IPS-NIHi11 (cell line): ENCODE measurements at places on chromosomes 2 and 18.
A peak's percentile ranks its signal among the peaks of the same experiment; 100 is the strongest.

DNA sequence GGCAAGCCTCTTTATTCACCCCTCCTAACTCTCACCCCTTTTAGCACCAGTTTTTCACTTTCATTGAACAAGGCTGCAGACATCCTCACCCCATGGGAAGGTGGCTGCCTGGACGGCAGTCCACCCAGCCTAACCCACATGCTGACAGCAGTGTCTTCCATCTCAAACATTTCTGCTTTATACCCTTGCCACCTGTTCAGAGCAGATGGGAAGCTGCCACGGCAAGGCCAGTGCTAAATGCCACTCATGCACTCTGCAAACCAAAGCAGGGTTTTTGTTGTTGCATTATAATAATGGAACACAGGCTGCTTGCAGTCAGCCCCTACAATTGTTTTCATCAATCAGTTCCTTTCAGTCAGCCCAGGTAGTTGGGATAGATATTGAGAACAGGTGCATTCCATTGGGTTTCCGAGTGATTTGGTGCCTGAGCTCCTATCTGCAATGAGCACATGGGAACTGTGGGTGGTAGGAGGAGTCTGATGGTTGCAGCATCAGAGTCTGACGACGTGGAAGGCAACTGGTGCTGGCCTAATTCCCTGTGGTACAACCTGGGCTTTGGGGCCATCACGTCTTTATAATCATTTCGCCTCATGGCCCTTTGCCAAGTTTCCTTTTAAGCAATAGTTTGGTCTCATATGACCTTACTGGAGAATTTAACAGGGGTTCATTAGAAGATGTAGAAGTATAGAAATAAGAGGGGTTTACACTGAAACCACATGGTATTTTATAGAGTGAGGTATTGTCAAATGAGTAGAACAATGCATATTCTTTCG lies 252.5 kb upstream of the SP5 start:
- DNase-seq, result no peak

GRCh38 chr2:201255408-201256033 lies 4.8 kb upstream of the CASP8 start:
- DNase-seq, result no peak

DNA sequence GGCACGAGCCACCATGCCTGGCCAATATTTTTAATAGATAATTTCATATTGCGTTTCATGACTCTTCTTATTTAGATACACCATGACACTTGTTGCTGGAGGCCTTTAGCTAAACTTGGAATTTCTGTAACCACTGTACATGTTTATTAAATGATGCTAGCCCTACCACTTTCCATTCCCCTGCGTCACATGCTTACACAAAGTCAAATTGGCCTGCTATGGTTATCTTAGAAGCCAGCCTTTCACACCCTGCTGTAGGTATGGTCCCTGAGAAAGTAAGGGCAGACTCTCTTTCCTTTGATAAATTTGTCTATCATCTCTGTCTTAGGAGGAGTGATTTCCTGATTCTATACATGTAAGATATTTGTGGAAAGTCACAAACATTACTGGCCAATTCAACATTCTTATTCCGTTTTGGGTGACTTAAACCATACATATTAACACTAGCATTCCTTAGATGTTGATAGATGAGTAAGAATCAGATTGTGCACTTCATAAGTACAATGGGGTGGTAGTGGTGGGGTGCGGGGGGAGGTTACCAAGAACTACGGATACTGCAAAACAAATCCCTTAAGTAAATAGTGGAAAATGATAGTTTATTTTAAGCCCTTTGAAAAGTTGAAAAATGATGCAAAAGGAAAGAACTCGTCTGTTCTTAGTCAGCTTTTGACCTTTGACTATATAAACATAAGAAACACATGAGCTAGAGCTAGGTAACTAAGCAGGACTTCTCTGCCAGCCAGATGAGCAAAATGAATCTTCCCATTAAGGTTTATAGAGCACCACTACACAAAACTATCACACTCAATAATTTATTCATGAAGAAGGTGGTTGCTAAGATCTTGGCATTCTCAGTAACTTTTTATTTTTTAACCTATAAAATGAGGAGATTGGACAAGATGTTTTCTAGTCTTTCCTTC lies 7.9 kb upstream of the NDUFV2 start:
- DNase-seq, result no peak

GRCh38 chr2:199433204-199433832 lies 24.4 kb downstream of the SATB2 start:
- no peak for DNase-seq

- no peak for DNase-seq
Observed at GRCh38 chr2:163625632-163626031, 110.2 kb downstream of the FIGN start.

DNA sequence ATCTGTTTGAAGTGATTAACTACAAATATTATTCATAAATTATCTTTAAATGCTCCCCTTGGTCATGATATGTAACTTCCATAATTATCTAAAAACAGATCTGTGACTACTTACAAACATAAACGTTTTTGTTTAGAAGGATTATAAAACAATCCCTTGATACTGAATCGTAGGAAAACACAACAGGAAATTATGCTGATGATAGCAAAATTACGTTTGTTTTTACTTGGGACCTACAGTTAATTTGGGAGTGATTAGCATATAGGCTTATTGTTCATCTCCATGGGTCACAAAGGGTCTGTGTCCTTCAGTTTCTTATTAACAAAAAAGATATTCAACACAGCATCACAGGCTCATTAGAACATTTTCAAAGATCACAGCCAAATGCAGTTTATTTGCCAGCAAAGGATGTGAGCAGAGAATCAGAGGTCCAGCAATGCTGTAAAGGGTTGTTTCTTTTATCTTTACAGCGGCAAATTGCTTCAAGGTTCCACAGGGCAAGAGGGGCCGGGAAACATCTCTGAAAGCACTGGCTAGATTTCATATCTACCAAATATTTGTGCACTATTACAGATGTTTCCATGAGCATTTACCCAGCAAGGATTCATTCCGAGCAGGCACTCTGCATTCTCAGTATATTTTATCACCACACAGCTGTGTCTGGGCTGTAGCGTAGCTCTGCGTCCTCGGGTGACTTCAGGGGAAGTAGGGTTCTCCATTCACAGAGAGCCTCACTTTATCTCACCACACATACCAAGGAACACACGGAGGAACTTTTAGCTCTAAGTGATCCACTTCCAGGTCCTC lies 4.1 kb downstream of the CCDC195 start:
- no peak for DNase-seq

- no peak for DNase-seq
Observed at GRCh38 chr2:42135381-42136312, 33.5 kb upstream of the EML4 start.

- DNase-seq, result no peak
Observed at GRCh38 chr18:63102941-63103744, 216.4 kb downstream of the BCL2 start.

DNA sequence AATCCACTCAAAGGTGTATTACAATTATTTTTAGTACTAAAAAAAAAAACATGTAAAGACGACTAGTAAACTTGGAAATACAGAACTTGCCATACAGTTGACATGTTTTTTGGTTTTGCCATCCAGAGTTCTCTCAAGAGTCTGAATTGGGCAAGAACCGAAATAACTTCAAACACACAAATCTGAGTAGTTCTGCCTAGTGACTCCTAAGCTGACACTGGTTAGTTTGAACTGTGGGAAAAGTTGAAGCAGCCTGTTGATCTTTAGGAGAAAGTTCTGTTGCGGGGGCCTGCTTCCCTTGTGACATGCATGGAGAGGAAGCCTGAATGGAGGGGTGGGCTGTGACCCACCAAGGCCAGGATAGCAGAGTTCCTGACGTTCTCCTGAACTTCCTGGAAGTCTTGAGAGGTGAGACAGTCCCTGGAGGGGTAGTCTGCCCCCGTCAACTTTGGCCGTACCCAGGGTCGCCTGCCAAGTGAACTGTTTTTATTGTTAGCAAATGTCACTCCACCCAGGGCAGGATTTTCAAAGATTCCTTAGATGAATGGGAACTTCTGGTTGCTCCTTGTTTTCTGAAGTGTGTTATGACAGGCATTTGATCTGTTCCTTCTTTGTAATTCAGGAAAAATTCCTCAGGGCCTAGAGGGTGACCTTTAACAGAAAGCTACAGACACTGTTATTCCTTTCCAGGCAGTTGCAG lies 85.6 kb upstream of the SPTBN1 start:
- no peak for DNase-seq

GRCh38 chr18:63553081-63553480 lies 10.9 kb downstream of the SERPINB12 start:
- DNase-seq, result no peak

DNA sequence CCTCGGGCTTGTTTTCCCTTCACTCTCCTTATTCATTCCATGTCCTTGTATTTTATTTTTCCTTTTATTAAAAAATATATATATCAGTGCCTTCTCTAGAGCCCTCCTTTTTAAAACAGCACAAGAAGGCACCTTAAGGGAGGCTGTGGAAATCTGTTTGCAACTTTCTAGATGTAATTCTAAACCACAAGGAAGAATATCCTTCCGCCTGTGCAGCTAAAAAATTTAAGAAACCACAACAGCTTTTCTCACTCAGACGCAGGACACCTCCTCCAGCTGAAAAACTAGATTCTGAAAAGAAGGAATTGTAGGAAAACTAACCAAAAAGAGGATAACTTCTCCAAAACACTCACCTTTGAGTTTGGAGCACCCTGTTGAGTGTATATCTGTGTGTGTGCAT lies 142.2 kb downstream of the BCL11A start:
- no peak for DNase-seq

DNA sequence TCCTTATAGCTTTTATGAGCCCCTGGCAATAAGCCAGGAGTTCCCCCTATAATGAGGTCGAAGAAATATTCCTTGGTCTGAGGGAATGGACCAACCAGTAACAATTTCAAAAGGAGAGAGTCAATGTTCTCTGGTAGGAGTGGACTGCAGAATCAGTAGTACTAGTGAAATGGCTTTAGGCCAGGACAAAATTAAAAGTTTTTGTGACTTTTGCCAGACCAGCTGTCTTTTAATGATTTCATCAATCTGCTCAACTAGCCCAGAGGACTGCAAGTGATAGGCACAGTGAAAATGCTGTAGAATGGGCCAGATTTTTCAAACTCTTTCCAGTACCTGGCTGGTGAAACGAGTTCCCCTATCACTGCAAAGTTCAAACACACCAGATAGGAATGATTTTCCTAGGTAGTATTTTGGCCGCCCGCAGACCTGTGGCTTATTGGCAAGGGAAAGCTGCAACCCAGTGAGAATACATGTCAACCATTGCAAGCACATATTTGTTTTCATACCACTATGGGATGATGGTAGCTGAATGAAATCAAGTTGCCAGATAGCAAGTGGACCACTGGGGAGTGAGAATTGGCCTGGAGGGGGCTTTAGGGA lies 45.5 kb downstream of the CERS6 start:
- DNase-seq, result no peak

- no peak for DNase-seq
Observed at GRCh38 chr2:5123582-5124196, 568.5 kb upstream of the SOX11 start.

- no peak for DNase-seq
Observed at GRCh38 chr2:202122980-202123720, 50.1 kb downstream of the KIAA2012 start.

DNA sequence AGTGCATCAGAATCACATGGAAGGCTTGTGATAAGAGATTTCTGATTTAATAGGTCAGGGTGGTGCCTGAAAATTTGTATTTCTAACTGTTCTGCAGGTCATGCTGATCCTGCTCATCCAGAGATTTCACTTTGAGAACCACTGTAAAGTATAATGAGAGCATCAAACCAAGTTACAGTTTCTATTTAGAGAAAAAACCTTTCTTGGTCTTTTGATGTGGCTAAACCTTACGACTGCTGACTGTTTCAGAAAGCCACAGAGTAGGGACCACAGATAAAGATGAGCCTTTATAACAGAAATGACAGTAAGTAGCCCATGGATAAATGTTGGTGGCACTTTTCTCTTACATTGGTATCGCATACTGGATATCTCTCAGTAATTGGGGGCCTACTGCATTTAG lies 109.4 kb upstream of the FANCL start:
- no peak for DNase-seq

GRCh38 chr18:46148810-46149209 lies 44.6 kb downstream of the HAUS1 start:
- DNase-seq, result peak; percentile 69

GRCh38 chr18:80202264-80202998 lies 44.9 kb downstream of the PARD6G start:
- DNase-seq, result no peak

DNA sequence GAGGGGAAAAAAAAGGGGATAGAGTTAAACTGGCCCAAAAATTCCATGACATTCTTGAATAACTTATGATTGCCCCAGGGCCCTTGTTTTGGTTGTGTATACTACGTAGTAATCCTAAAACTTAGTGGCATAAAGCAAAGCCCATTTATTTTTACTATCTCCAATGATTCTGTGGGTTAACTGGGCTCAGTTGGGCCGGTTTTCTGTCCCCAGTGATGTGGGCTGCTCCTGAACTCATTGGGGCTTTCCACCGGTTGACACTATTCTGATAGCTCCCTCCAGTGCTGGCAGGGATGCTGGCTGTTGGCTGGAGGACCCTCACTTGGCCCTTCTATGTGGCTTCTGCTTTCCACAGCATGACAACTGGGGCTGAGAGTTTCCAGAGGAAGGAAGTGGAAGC lies 60.0 kb upstream of the TGIF1 start:
- DNase-seq, result no peak

DNA sequence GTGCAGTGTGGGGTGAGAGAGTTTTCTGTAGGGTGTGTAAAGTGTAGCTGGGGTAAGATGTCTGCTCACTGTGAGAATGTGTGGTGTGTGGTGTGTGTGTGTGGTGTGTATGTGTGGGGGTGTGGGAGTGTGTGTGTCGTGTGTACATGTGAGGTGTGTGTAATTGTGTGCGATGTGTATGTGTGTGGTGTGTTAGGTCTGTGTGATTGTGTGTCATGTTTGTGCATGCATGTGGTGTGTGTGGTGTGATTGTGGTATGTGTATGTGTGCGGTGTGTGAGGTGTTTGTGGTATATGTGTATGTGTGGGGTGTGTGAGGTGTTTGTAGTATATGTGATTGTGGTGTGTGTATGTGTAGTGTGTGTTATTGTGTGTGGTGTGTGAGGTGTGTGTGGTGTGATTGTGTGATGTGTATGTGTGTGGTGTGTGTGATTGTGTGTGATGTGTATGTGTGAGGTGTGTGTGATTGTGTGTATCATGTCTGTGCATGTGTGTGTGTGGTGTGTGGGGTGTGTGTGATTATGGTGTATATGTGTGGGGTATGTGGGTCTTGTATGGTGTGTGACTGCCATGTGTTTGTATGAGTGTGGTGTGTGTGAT lies 241.7 kb upstream of the HDAC4 start:
- no peak for DNase-seq

- no peak for DNase-seq
Observed at GRCh38 chr2:62415518-62415917, 90.5 kb downstream of the TMEM17 start.

- DNase-seq, result no peak
Observed at GRCh38 chr2:10095175-10095574, 15.0 kb upstream of the CYS1 start.

- DNase-seq, result no peak
Observed at GRCh38 chr2:49174750-49175149, 20.4 kb upstream of the FSHR start.

DNA sequence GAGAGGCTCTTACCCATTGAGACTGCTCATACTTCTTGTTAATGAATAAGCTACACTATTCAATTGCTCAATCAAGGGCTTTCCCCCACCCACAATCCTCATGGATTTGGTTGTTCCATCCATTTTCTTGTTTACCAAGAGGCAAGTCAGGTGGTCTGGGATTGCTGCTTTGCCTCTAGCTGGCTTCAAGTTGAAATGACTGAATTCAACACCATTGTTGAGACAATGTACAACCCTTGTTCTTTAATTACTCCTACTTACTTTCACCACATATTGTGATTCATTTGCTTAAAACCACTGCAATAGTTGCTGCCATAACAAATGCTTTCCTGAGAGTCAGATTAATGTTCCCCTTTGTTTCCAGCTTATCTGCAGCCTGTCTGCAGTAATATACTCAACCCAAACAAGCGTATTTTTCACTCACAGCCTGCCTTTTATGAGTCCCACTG lies 532.2 kb downstream of the RIT2 start:
- DNase-seq, result no peak
